ENCODE measurements at places on chromosomes 13 and 19. TPM values are rescaled to one million over a fixed set of nuclear protein-coding genes. Genes with fewer than 3 reads are reported as not detected.

DNA sequence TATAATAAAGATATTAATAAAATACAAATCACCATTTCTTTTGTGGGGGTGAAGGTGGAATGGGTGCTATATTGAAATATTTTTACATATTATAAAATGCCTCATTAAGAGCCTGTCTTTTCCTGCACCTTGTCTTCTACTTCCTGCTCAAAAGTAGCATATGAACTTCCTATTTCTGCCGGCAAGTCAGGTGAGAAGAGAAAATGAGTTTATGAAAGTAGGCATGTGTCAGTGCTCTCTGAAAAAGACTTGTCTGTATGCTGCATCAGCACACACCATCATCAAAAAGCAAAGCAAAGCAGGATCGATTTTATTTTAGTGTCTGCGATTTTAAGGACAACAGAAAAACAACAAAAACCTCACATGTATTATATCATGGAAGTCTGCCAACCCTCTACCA is 114.2 kb downstream of the RAP2A start:
- no peak for DNase-seq

GRCh38 chr13:51613535-51613934 is 29.3 kb downstream of the WDFY2 start:
- DNase-seq: no peak

GRCh38 chr19:1151917-1152587 is 22.0 kb downstream of the SBNO2 start:
- DNase-seq: no peak

- no peak for DNase-seq
Measured at GRCh38 chr13:38328699-38329098, 21.0 kb upstream of the UFM1 start.

- no peak for DNase-seq
Measured at GRCh38 chr19:4012092-4012974, 4.8 kb downstream of the PIAS4 start.

GRCh38 chr13:26222520-26223046 is 469 bp upstream of the RNF6 start:
- DNase-seq: no peak

GRCh38 chr13:71524613-71525304 is 342.2 kb downstream of the DACH1 start:
- DNase-seq: no peak

- DNase-seq: no peak
Measured at GRCh38 chr19:42282819-42283187, 13.8 kb downstream of the CIC start.

DNA sequence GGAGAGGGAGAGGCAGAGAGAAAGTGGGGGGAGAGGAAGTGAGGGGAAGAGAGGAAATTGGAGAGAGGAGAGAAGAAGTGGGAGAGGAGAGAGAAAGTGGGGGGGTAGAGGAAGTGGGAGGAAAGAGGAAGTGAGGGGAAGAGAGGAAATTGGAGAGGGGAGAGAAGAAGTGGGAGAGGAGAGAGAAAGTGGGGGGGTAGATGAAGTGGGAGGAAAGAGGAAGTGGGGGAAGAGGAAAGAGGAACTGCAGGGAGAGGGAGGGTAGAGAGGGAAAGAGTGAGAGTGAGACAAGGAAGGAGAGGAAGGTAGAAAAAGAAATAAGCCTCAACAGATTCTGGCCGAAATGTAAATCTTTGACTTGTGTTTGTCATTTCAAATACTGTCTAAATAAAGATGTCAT is 146.6 kb downstream of the KLF12 start:
- no peak for DNase-seq

GRCh38 chr19:19546751-19547162 is 8.7 kb downstream of the CILP2 start:
- no peak for DNase-seq

DNA sequence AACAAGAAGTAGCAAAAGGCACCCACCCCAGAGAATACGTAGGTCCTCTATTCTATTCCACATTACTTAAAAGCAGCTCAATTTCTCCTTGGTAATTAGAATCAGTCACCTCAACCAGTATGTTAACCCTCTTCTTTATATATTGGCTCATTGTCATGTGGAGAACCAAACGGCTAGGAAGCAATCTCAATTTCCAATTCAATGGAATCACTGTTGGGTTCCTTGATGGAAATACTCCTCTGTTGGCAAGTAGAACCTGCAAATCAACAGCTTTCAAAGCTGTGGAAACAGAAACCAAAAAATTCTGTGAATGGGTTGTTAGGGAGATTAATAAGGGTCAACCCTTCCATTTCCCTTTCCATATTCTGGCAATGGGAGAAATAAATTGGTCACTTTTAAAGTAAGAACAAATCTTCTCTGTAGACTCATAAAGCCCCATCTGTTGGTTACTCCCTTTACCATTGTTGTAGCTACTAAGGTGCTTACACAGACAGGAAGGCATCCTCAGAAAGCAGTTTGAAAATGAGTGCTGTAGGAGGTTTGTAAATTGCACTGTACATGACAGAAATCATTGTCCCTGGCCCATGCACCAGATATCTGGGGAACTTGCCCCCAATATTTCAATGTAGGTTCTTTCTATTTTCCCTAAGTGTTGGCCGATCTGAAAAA is 138.6 kb upstream of the UFM1 start:
- no peak for DNase-seq

Gene PROZ
- not detected for total RNA-seq

Gene LILRB3
- total RNA-seq: not detected

Gene INTS6
- total RNA-seq: 20.2 TPM

Gene C19orf73
- total RNA-seq: 3.2 TPM

Gene RGS9BP
- total RNA-seq: 1.2 TPM

Gene MTUS2
- not detected for total RNA-seq

Gene PSG11
- not detected for total RNA-seq

Gene SIGLEC10
- 0.58 TPM for total RNA-seq

All from K562 (cell line).